ENCODE measurements at places on chromosomes 16 and 17. TPM values are rescaled to one million over a fixed set of nuclear protein-coding genes. Genes with fewer than 3 reads are reported as not detected.

HOXB4 gene
- total RNA-seq, result 2.6 TPM

HS3ST2 gene
- total RNA-seq, result not detected

ABCC12 gene
- not detected for total RNA-seq

MYL11 gene
- 1.6 TPM for total RNA-seq

IL17C gene
- total RNA-seq, result 0.56 TPM

CPHXL2 gene
- not detected for total RNA-seq

AKAP1 gene
- 18.7 TPM for total RNA-seq

GPR139 gene
- not detected for total RNA-seq

ZC3H7A gene
- total RNA-seq, result 67.6 TPM

ERN2 gene
- total RNA-seq, result not detected

EVPLL gene
- total RNA-seq, result not detected

TBC1D3C gene
- not detected for total RNA-seq

RPRML gene
- total RNA-seq, result not detected

RCVRN gene
- total RNA-seq, result not detected

TP53TG3B gene
- total RNA-seq, result not detected

RNF222 gene
- total RNA-seq, result 0.21 TPM

TEKT1 gene
- total RNA-seq, result not detected

MFSD6L gene
- 0.91 TPM for total RNA-seq

GRAP gene
- total RNA-seq, result 14.4 TPM

TVP23C gene
- total RNA-seq, result 9.7 TPM

ABCC3 gene
- total RNA-seq, result not detected

CSH1 gene
- 7.6 TPM for total RNA-seq

ZPBP2 gene
- 0.53 TPM for total RNA-seq

DPEP1 gene
- not detected for total RNA-seq

ZG16B gene
- total RNA-seq, result 4.0 TPM

TLCD2 gene
- 0.26 TPM for total RNA-seq

FNDC8 gene
- not detected for total RNA-seq

HID1 gene
- total RNA-seq, result 1.2 TPM

KRT24 gene
- not detected for total RNA-seq

ATAD5 gene
- 35.8 TPM for total RNA-seq

BEAN1 gene
- not detected for total RNA-seq

HSD17B1 gene
- 0.90 TPM for total RNA-seq

KRT25 gene
- total RNA-seq, result not detected

TP53TG3F gene
- not detected for total RNA-seq

OR3A3 gene
- total RNA-seq, result not detected

COX6A2 gene
- not detected for total RNA-seq

ZNF213 gene
- total RNA-seq, result 6.4 TPM

CD300H gene
- not detected for total RNA-seq

SEPTIN12 gene
- not detected for total RNA-seq

RGS11 gene
- 0.11 TPM for total RNA-seq

OTOP2 gene
- total RNA-seq, result not detected

NAGS gene
- 4.8 TPM for total RNA-seq

DUSP14 gene
- 20.1 TPM for total RNA-seq

SPATA22 gene
- not detected for total RNA-seq

TCF25 gene
- total RNA-seq, result 195 TPM
